ENCODE measurements at places on chromosomes 3 and 15.

DNA sequence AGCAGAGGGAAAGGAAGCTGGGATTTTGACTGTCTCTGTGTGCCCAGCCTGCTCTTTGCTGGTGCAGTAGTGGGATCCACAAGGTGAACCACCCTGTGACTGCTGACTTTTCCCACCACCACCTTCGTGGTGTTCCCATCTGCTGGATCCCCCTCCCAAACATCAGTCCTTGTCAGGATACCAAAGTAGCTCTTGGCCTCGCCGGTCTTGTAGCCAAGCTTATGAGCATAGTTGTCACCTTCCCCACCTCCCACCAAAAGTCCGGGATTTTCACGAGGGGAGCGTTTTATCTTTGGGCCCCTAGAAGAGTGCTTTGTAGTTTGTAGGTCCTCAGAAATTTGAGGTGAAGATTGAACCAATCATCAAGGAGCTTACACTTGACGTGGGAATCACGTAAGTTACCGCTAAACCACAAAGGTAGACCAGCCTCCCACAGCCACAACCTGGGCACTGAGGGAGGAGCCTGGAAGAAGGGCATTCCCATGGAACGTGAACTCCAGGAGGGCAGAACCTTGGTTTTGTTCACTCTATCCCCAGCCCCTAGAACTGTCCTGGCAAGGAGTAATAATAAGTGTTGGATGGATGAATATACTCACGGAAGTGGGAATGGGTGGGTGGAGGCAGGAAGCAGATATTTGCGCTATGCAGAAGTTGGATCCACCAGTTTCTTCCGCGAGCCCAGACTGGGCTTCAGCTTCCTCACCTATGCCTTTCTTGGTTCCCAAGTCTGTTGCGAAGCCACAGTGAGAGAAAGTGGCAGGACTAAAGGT lies 814 bp upstream of the TEX264 start:
- peak; percentile 21 for DNase-seq

DNA sequence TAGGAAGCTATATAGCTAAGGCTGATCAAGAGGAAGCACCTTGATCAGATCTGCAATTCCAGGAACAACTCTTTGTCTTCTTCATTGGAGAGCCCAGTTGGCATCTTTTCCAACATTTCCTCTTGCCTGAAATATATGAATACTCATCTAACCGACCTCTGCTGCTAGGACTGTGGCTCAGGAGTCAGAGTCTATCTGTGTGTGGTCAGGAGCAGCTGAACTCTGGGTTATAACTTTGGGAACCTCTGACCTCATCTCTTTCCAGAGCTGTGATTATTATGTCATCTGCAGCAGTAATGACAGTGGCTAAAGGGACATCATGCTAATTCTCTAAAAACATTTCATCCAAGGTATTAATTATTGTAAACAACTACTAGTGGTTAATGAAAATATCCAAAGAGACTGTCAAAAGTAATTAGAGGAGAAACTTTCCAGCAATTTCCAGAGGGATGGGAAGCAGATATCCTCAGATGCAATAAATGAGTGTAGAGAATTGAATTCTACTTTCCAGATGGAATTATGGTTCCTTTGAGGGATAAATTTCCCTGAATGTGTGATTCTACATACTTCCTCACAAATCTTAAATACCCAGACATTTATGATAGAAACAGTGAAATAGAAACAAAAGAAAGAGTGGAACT lies 11.5 kb upstream of the SPINK8 start:
- no peak for DNase-seq

DNA sequence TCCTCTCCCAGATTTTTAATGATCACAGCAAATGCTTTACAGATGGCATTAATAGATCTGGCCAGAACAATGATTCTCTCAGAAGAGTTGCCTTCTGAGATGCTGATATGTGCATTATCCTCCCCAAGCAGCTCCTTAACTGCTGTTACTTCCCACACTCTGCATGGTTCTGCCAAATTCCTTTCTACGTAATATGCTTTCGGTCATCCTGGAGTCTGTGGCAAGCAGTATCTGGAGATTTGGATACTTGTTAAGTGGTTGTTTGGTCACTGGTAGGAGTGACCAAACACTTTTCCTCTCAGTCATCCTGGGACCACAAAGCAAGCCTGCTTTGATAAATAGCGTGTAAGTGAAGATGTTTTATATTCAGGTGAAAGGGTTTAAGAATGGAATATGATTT lies 71.1 kb upstream of the CCNL1 start:
- DNase-seq: no peak

DNA sequence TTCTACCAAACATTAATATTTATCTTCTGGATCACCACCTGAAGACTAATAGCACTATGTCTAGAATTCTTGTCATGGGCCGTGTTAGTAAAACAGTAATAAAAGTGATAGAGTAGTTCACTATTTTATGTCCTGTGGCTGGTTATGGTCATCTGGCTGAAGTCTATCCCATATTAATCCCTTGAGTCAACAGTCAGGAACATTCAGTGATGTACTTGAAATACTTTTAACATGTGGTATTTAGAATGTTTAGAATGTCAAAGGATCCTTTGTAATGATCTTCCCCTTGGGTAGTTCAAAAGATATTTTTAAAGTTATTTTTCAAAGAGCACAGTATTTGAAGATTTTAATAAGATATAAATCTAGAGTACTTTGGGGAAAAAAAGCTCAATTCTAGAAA lies 117.0 kb downstream of the MBNL1 start:
- no peak for DNase-seq

- DNase-seq: no peak
These were observed 272.1 kb downstream of the SI start for GRCh38 chr3:164806188-164806587.

DNA sequence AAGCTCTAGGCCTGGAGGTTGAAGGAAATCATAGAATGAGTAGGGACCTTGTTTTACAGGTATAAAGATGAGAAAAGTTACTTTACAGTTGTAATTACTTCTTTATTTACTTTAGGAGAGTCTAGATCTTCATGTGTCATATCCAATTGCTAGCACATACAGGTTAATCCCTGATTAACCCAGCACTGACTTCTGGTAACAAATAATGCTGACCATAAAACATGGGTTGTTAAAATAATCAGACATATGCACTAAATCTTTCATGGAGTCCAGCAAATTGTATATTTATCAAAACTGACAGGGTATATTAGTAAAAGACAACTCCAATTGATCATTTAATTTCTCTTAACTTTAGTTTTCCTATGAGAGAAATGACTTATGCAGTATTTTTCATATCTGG lies 245.2 kb downstream of the NFKBIZ start:
- no peak for DNase-seq

GRCh38 chr15:52257734-52258062 lies 37.9 kb downstream of the MYO5C start:
- no peak for DNase-seq

DNA sequence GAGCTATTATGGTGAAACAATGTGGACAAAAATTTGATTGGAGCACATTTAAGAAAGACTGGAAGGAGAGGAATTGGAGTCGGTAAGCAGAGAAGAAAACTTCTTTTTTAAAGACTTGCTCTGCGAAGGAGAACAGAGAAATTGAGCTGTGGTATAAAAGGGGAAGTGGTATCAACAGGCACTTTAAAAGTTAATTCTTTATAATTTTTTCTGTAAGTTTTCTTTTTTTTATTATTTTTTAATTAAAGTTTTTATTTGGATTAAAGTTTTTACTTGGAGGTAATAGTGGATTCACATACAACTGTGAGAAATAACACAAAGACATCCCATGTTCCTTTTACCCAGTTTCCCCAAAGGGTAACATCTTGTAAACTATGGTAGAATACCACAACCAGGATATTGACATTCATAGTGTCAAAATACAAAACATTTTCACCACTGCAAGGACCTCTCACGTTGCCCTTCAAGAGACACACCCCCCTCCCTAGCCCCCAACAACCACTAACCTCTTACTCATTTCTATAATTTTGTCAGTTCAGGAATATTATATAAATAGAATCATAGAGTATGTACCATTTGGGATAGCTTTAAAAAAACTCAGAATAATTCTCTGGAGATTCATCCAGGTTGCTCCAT lies 33.8 kb upstream of the XIRP1 start:
- DNase-seq: no peak

- peak; percentile 75 for DNase-seq
These were observed 10.5 kb upstream of the BUB1B start for GRCh38 chr15:40150163-40150925.

DNA sequence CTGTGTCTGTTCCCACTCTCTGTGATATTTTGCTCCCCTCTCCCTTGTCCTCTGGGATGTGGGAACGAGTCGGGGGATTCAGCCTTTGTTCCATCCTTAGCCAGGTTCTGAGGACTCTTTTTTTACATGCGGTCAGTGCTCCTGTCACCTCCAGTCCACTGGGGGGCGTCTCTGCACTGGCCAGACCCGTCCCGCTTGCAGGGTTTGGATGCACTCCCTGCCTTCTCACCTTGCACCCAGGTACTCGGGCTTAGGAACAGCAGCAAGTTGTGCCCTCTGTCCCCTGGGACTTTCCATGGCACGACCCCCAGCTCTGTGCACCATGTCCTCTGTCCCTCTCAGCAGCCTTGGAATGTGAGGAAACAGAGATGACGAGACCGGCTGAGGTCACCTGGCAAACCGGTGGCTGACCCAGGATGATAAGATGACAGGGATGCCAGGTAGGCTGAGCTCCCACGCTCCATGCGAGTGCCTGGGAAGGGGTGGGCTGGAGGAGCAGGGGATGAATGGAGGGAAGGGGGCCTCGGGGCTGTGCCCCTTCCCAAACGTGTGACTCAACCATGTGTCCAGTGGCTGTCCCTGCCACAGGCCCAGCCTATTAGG lies 27.3 kb upstream of the FGD5 start:
- DNase-seq: peak; percentile 86

- no peak for DNase-seq
These were observed 7.0 kb downstream of the SUCLG2 start for GRCh38 chr3:67647390-67647878.

- no peak for DNase-seq
These were observed 557.5 kb downstream of the GOLGA6L6 start for GRCh38 chr15:19984101-19984500.

DNA sequence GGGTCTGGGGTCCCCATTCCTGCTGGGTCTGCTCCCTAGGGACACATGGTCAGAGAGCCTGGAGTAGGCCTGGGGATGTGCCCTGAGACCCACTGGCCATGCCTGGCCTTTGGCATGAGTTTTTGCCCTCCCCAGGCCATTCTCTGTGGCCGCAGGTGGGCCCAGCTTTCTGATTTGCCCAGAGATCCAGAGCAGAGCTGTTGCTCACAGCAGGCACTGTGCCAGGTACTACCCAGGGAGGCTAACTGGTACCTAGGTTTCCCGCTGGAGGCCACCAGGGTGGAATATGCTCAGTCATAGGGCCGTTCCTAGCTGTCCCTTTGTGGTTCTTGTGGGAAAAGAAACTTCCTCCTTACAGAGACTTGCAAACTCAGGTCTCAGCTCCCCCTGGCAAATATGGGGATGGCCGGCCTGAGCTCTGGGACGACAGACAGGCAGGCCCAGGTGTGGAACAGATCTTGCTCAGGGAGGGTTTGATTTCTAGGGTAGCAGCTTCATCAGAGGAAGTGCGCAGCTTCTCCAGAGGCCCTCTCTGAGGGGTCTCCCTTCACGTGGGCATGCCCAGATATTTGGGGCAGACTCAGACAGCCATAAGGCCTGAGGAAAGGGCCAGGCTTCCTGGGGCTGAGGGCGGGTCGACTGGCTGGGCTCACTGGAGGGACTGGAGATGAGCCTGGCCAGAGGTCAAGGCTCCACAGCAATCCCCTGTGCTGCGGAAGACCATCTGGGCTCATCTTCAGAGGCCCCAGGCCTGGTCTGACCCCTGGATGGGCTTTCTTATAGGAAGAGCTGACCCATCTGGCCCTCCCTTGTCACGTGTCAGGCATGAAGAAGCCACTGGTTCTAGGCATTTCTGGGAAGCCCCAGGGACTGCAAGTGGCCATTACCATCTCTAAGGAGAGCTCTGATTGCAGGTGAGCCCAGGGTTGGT lies 28.0 kb downstream of the ACAA1 start:
- peak; percentile 43 for DNase-seq

DNA sequence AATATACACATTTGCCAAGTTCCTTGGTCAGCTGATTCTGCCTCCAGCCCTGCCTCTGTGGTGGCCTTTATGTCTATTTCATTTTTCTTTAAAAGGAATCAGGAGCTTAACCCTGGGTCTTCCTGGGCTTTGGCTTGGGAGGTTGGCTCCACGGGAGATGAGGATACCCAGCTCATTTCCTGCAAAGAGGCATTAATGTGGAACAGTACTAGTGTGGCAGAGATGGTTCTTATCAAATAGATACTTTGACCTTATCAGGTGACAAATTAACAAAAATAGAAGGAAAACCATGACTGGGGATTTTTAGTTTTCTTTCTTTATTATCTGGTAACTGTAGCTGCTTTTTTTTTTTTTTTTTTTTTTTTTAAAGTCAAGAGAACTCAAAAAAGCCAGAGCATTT lies 42.8 kb downstream of the BBS4 start:
- no peak for DNase-seq

DNA sequence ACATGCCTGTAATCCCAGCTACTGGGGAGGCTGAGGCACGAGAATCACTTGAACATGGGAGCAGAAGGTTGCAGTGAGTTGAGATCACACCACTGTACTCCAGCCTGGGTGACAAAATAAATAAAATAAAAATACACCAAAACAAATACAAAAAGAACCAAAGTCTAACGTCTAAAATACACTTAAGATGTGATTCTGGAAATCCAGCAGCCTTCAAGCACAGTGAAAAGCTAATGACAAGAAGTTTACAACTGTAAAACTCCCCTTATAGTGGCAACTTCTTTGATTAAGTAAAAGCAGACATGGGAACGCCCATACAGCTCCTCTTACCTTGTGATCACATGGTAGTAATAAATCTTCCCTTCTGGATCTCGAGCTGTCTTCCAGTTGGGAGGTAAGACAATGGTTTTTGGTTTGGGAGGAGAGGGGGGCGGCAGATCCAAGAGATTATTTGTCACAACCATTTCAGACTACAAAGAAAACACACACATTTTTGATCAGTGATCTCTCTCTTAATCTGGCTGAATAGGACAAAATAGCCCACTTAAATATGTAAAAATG lies 62.8 kb downstream of the NBEAL2 start:
- no peak for DNase-seq

- DNase-seq: peak; percentile 11
These were observed 2.0 kb downstream of the RSRC1 start for GRCh38 chr3:158111861-158112260.

GRCh38 chr15:49288391-49288790 lies 118.3 kb downstream of the GALK2 start:
- DNase-seq: no peak

GRCh38 chr3:115004201-115005140 lies 142.6 kb downstream of the ZBTB20 start:
- no peak for DNase-seq

GRCh38 chr3:31014317-31015040 lies 120.0 kb upstream of the GADL1 start:
- DNase-seq: no peak

Data from suppressor macrophage (primary cell).